Lower leg skin (tissue), 4 donors: ENCODE measurements at places on chromosomes 7 and 10. TPM values are rescaled to one million over a fixed set of nuclear protein-coding genes. Genes with fewer than 3 reads are reported as not detected.
A peak's percentile ranks its signal among the peaks of the same experiment; 100 is the strongest.

The ABCB4 gene
- 1.1 TPM for total RNA-seq

The MYO3A gene
- 2.0 TPM for total RNA-seq

The SPAM1 gene
- not detected for total RNA-seq

The ACBD7 gene
- 0.23 TPM for total RNA-seq

The VIM gene
- 2,288 TPM for total RNA-seq

- DNase-seq = no peak
Observed at GRCh38 chr7:38675494-38676106, 44.4 kb upstream of the AMPH start.

DNA sequence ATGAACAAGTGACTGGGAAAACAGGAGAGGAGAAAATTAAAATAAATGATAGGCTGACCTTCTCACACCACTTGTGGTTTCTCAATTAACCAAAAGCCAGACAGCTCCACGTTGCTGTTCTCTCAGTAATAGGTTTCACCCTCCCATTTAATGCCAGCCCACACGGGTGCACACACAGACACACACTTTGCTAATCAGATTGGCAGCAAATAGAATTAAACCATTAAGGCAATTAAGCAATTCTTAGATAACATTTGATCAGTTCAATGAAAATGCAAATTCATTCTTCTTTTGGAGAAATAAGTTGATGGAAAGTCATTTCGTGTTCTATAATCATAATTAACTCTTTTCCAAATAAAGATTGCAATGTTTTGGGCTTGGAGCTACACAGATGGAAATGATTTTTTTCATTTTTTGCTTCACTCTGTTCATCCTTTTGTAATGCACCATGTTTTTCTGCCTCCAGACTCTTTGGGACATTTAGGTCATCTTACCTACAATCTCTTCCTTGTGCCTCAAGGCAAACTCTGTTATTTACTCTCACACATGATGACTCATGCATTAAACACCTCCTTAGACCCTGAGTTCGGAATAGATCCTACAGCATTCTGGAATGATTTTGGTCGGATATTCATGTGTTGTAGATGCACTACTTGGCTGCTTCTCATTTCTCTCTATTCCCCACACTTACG, 700.7 kb downstream of the AUTS2 start:
- DNase-seq = no peak

- DNase-seq = no peak
Observed at GRCh38 chr7:27170426-27171324, 3.4 kb downstream of the HOXA10 start.

DNA sequence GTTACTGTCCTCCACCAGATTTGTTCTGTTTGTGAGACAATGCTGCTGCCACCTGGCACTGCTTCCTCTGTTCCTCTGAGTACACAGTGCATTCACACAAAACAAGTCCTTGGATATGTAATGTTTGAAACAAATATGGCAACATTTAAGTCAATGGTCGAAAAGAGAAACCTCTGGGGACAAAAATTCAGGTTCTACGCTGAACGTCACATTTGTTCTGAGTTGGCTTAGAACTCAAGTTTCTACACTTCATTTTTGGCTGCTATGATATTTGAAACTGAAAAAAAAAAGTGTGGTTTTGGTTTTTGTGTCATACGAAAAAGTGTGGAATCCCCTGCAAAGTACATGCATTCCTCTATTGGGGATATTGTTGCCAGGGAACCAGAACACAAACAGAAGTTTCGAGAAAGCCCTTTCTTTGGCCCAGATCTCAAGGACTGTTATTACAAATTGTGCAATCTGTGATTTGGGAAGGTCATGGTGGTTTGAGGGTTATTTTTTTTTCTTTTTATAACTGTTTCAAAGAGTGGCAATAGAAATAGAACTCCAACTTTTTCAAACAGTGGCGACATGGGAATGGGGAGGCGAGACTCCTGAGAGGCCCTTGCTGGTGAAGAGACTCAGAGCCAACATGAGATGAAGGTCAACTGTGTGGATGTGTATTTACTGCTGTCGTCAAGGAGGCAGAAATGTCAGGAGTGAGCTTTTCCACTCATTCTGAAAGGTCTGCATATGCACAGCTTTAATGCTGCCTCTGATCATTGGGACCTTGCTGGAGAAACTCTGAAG, 127.5 kb downstream of the CUBN start:
- DNase-seq = no peak

DNA sequence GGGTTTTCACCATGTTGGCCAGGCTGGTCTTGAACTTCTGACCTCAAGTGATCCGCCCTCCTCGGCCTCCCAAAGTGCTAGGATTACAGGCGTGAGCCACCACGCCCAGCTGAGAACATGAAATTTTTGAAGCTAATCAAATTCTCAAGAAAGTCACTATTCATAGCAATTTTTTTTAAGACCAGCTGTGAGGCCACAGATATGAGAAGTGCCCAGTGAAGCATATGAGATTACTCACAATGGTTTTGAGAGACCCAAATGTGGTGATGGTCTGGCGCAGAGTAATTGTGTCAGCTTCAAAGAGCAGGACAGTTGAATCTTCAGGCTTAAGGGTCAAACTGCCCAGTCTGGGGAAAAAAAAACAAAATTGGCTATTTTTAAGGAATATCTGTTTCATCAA, 16.2 kb downstream of the NCOA4 start:
- DNase-seq = no peak

DNA sequence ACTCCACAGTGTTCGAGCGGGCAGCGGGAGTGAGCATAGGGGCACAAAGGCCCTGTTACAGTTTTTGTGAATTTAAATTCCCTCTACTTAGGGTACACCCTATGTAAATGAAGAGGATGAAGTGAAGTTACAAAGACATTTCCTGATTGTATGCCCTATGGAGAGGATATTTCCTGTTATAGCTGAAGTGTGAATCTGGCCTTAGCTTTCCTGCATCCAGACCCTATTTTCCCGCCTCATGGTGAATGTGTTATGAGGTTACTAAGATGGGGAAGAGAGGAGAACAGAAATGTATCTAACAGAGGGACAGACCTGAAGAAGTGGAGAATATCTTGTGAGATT, 37.8 kb upstream of the COMMD3 start:
- no peak for DNase-seq

GRCh38 chr10:123007558-123008354, 839 bp downstream of the IKZF5 start:
- peak; percentile 37 for DNase-seq

DNA sequence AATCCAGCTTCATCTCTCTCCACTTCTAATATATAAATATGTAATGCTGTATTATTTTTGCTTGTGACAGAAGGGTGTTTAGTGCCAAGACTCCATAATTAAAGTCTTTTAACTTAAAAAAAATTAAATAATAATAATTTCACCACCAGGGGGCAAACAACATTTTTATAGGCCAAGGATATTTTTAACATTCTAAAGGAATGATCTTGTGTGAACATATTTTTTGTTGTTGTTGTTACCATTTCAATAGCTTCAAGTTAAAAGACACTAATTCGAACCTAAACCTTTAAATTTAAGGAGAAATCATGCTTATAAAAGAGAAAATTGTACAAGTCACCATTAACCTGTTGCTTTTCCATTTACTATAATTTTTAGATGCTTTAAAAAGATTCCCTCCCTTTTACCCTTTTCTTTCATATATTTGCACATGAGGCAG, 7.5 kb upstream of the DNAJC1 start:
- DNase-seq = no peak

DNA sequence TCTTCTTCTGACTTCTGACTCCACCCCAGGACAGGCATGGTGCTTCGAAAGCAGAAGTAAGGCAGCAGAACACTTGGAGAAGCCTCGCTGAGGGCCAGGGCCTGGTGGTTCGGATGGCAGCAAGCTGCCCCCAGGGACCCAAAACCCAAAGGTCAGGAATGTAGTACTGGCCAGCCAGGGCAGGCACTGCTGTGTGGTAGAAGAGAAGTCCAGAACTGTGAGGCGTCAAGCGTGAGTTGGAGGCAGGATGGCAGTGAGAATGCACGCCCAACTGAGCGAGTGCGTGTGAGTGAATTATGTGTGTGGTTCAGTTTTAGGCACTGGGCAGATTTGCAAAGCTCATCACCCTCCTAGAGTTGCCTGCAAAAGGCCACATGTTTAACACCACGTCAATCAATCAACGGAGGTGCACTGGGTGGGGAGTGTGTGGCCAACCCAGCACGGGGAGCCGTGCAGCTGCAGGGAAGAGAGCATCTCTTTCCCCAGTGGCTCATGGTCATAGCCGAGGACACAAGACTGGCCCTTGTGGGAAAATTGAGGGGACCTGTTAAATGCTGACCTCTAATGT, 144.3 kb downstream of the KCNMA1 start:
- no peak for DNase-seq

- DNase-seq = no peak
Observed at GRCh38 chr10:71622154-71622526, 97.4 kb downstream of the C10orf105 start.

DNA sequence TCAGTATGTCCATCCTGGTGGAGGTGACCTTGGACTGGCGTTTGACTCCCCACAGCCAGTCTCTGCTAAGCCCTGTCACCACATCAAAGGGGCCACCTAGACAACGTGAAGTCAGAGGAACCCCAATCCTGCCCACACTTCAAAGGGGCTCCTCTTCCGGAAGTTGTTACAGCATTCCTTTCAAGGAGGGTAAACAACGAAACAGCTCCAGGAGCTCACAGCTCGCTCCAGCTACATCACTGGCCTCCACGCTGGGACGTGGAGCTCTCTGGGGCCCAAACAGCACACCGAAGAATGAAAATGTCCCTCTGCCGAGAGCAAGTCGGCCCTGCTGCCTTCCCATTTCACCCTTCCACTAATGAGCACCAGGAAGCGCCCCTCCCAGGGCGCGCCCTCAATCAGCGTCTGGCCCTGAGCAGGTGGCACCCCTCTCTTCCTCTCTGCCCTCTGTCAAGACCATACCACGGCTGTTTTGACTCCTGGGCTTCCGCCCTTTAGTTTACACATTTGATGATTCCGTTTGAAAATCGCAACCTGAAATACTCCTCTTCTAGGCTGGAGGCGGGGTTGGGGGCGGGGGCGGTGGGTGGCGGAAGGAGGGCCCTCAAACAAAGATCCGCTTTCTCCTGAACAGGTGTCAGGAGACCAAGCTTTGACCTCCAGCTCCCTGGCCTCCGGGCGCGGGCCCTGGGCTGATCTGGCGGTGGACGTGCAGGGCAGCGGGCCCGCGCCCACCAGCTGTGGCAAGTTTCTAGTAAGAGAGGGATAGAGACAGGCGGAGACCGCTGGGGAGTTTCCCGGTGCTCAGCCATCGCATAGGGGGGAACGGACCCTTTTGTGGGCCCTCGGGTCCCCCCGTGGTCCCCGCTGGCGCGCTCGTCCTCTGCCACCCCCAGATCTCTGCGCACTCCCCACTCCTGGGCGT, 53.1 kb upstream of the KDM7A start:
- DNase-seq = no peak

DNA sequence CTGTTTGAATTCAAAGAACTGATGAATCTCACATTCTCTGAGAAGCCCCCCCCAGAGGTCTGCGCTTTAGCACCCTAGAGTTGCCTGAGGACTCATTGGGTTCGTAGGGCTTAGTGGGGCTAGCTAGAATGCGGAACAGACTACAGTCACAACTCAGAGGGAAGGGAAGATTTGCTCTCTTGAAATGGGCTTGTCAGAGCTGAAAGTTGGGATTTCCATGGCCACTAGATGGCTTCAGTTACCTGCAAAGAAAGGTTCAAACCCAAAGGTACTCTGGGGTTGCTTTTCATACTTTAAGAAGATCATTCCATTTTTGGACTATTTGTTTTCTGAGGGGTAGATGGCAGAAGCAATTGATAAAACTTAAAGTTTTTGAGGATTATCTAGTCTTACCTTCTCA, 205.0 kb downstream of the BBS9 start:
- DNase-seq = no peak

GRCh38 chr10:72746426-72747363, 54.8 kb downstream of the MCU start:
- DNase-seq = no peak

GRCh38 chr7:130891254-130892094, 157.5 kb upstream of the KLF14 start:
- DNase-seq = peak; percentile 77

DNA sequence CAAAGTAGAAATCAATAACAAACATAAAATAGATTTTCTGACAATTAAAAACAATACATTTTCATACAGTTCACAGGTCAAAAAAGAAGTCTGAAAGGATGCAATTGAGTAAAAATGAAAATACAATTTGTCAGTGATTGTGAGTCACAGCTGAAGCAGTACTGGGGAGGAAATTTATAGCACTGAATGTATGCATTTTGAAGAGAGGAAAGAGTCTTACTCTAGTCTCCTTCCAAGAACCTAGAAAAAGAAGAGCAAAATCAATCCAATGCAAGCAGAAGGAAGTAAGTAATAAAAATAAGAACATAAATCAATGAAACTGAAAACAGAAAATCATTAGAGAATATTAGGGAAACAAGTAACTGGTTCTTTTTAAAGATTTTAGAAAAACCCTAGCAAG, 507.2 kb upstream of the IGFBP3 start:
- no peak for DNase-seq

DNA sequence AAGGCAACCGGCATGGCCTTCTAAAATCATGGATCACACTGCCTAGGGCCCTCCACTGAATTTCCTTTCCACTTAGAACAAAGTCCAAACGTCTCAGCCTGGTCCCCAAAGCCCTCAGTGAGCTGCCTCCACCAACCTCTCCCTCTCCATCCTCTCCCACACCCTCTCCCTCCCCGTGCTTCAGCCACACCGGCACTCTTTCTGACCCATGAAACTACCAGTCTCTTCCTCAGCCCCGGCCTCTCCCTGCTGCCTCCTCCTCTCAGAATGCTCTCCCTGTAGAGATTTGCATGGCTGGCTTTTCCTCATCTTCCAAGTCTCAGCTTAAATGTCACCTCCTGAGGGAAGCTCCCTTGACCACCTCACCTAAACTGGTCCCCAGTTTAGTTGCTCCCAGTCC, 219.0 kb upstream of the ZMIZ1 start:
- DNase-seq = no peak

DNA sequence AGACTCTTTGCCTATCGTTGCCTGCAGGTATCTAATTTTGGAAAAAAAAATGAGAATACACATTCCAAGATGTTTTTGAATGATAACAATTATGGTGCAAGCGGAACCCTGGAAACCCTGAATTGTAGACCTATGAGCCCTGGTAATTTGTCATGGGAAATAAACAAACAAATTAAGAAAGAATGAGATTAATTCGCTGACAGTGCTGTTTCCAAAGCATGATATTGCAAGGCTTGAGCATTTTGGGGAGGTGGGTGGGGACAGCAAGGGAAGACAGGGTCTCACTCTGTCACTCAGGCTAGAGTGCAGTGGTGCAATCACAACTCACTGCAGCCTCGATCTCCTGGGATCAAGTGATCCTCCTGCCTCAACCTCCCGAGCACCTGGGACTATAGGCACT, 900.3 kb downstream of the IPMK start:
- DNase-seq = no peak

- DNase-seq = no peak
Observed at GRCh38 chr10:126390324-126390723, 2.0 kb upstream of the ADAM12 start.

GRCh38 chr10:28248092-28248491, 54.8 kb downstream of the MPP7 start:
- DNase-seq = peak; percentile 32

GRCh38 chr10:106535304-106535953, 629.1 kb downstream of the SORCS1 start:
- DNase-seq = no peak

- DNase-seq = no peak
Observed at GRCh38 chr7:127789031-127789430, 137.0 kb downstream of the SND1 start.

- no peak for DNase-seq
Observed at GRCh38 chr7:73376671-73377412, 48.9 kb downstream of the FKBP6 start.

GRCh38 chr7:74253835-74254128, 417 bp downstream of the RFC2 start:
- DNase-seq = no peak

- no peak for DNase-seq
Observed at GRCh38 chr7:39826166-39826565, 123.9 kb upstream of the CDK13 start.
